Effector CD8-positive, alpha-beta T cell (primary cell): ENCODE measurements at places on chromosomes 7 and 10.

- DNase-seq: no peak
These were observed 814 bp downstream of the MEST start for GRCh38 chr7:130492523-130493274.

- DNase-seq: no peak
These were observed 226.8 kb downstream of the SKIDA1 start for GRCh38 chr10:21298701-21299100.

DNA sequence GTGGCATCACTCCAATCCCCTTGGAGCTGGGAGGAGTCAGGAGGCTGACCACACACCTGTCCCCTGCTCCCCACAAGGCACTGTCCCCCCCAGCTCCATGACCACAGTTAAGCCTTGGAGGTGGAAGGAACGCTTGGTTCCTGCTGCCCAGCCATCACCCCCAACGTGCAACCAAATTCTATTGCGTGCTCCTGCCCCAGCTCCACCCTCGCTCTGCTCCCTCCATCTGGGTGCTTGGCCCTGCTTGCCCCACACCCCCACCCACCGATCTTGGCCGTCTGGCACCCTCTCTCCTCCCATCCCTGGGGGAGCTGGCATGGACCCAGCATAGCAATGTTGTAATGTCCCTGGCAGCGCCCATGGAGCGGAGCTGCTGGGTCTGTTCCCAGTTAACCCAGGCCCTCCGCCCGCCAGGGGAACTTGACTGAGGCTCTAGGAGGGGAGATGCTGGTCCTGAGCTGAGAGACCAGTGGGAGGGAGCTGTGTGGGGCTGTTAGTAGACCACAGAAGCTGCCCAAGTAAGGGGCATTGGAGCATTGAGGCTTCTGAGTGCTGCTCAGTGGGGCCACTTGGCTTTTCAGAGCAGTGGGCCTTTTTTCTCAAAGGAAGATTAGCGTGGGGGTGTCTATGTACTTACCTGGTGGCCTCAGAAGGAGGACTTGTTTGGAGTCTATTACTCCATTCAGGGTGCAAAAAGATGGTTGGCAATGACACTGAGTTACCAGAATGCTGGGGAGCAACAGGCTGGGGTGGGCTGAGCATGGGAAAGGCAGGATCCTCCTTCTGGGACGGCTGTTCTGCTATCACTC lies 1.1 kb downstream of the EPHB6 start:
- no peak for DNase-seq

- DNase-seq: no peak
These were observed 145.1 kb downstream of the PLXNA4 start for GRCh38 chr7:132430861-132431822.

GRCh38 chr7:46695051-46695708 lies 774.1 kb upstream of the IGFBP3 start:
- DNase-seq: no peak

- no peak for DNase-seq
These were observed 105.0 kb upstream of the PPP2R2D start for GRCh38 chr10:131795761-131796160.

DNA sequence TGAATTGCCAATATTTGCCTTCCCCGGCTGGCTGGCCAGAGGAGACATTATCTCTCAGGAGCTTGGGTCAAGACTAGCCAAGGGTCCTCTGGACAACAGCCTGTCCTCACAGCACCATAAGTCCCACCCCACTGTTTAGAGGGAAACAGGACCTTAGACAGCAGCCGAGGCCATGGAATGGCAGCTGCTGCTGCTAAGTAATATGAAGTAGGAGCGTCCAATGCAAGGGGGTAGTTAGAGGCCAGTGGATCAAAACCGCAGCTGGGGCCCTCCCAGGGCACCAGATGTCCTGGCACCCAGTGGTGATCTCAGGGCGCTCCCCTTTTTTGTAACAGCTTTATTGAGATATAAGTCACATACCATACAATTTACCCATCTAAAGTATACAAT lies 12.9 kb upstream of the KCP start:
- no peak for DNase-seq

GRCh38 chr10:79266543-79267312 lies 80.5 kb upstream of the PPIF start:
- DNase-seq: no peak

GRCh38 chr10:43691485-43691884 lies 42.8 kb upstream of the ZNF32 start:
- DNase-seq: no peak

- DNase-seq: no peak
These were observed 44.4 kb downstream of the MRPS24 start for GRCh38 chr7:43824963-43825362.

DNA sequence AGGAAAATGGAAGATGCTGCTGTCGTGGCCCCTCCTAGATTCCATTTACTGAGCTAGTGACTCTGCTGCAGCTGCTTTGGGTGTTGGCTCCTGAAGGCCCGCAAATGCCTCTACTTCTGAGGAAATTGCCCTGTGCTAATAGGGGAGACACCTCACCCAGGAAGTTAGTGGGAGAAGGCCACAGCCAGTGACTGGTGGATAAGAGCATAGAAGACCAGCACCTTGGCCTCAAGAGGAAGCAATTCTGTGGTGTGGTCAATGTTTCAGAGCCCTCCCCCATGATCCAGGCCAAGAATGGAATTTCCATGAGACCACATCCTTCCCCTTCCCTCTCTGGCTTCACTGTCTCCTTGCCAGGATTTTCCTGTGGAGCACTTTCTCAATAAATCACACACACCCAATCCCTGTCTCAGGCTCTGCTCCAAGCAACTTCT lies 25.0 kb upstream of the FZD1 start:
- no peak for DNase-seq

- peak; percentile 87 for DNase-seq
These were observed 10.1 kb upstream of the C10orf95 start for GRCh38 chr10:102461187-102462054.

DNA sequence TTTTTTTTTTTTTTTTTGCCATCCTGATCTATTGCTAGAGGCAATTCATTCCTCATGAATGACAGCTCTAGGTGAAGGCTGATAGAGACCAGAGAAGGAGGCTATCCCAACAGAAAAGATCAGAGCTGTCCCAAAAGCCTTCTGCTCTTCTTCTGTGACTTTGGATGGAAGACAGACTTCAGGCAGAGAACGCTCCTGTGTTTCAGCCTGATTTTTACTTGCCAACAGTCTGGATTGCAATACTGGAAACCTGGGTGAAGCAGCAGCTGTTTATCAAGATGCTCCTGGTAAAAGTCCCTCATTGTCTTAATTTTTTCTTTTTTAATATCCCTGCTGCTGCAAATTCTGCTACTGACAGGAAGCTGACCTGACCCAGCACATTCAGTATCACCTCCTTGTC lies 219.5 kb downstream of the CCDC3 start:
- no peak for DNase-seq

- DNase-seq: no peak
These were observed 69.0 kb downstream of the ADD3 start for GRCh38 chr10:110076559-110077318.

- DNase-seq: no peak
These were observed 22.7 kb downstream of the EBF3 start for GRCh38 chr10:129941199-129942018.

DNA sequence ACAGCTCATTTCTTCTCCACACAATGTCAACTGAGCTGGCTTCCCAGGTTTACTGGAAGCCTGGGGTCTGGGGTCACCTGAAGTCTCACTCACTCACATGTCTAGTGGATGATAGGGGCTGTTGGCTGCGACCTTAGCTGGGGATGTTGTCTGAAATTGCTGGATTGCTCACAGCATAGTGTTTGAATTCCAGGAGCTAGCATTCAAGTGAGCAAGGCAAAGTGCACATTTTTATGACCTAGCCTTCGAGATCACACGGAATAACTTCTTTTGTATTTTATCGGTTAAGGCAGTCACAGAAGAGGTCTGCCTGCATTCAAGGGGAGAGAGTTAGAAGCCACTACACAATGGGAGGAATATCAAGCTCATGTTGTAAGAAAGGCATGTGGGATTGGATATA lies 3.6 kb downstream of the TEX47 start:
- no peak for DNase-seq

GRCh38 chr7:139783647-139784385 lies 6.0 kb upstream of the HIPK2 start:
- DNase-seq: no peak

GRCh38 chr10:126906704-126907422 lies 1.6 kb downstream of the DOCK1 start:
- no peak for DNase-seq

- DNase-seq: no peak
These were observed 114.8 kb upstream of the TCF7L2 start for GRCh38 chr10:112835217-112835715.

DNA sequence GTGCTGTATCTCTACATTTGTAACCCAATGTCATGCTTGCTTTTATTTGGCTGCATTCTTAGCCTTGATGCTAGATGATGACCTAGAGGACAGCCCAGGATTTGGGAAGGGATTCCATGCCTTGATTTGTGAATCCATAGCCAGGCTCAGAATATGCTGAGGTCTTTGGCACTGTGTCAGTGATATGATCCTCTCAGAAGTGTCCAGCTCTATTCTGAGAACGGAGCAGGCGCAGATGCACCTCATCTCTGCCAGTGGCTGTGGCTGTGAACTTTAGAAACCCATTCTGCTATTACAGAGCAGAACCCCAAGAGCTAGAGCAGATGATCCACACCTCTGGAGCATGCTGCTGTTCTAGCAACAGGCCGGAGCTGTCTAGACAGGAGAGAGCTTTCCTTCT lies 212.8 kb downstream of the TRIL start:
- no peak for DNase-seq

DNA sequence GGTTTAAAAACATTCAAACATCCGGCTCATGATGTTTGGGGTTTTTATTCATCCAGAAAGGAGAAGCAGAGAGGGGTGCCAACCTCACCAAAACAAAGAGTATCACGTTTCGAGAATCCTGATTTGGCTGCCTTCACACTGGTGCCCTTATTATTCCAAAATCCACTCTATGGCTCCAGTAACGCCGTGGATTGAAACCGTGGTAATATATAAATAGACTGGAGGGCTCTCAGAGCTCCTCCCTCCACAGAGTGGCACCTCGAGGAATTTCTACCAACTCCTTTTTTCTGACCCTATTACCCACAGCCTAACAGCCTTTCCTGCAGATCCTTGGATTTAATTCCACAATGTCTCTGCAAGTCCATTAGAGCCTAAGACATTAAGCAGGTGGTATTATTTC lies 353.6 kb downstream of the CRPPA start:
- DNase-seq: no peak

- DNase-seq: no peak
These were observed 25.7 kb downstream of the MACROH2A2 start for GRCh38 chr10:70078329-70078728.

DNA sequence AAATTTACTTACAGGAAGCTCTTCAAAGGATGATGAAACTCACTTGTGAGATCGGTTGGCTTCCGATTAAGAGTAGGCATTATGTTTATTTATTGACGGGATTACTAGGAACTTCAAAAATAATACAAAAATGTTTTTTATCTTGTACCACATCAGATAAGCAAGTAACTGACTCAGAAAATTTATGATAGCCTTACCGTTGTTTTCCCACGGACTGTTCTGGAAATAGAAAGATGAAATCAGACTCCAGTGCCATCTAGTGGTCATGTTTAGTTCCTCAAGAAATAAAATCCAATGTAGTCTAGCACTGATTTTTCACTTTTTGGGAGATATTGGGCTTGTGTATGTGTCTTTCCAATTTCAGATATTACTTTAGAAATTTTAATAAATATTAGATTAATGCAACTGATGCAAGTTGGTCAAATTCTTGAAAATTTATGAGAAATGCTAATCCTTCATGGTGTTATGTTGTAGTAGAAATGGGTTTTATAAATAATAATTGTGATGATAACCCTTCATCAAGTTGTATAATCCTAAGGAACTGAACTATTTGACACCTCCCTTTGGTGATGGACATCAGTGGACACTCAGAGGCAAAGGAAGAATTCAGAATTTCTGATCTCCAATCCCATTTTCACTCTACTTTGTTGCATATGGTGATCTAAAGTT lies 168.8 kb downstream of the TMEM26 start:
- no peak for DNase-seq

GRCh38 chr7:30915751-30916150 lies 4.1 kb downstream of the AQP1 start:
- no peak for DNase-seq

DNA sequence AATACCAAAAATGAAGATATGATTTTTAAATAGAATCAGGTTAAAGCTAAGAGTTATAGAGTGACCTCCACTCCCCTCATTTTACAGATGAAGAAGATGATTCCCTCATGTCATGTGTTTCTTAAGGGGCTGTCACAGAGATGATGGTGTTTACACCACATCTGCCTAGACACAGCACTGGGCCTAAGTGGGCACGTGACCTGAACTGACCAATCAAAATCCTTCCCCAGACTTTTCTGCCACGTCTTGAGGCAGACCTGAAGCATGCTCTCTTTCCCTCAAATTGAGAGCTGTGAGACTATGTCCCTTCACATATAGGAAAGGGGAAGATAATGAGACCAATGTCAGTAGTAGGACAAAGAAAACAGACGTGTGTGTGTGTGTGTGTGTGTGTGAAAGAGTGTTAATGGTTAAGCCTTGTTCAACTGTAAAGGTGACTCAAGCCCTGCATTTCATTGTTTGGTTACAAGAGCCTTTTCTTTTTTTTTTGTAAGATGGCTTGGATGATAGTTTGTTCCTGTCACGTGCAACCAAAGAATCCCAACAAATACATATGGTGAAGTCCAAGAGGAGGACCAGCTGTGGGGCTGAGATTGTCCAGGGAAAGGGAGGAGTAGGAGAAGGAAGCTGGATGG lies 172.8 kb upstream of the AOAH start:
- DNase-seq: no peak

- no peak for DNase-seq
These were observed 50.9 kb downstream of the INPP5A start for GRCh38 chr10:132588301-132589013.

DNA sequence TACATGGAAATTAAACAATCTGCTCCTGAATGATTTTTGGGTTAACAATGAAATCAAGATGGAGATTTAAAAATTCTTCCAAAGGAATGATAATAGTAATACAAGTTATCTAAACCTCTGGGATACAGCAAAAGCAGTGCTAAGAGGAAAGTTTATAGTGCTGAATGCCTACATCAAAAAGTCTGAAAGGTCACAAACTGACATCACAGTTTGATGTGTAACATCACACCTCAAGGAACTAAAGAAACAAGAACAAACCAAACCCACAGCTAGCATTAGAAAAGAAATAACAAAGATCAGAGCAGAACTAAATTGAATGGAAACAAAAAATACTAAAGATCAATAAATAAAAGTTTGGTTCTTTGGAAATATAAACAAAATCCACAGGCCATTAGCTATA lies 17.4 kb downstream of the ZFAND4 start:
- DNase-seq: no peak

- DNase-seq: no peak
These were observed 180.5 kb downstream of the TAX1BP1 start for GRCh38 chr7:27920281-27920946.

- no peak for DNase-seq
These were observed 86.5 kb upstream of the GRB10 start for GRCh38 chr7:50869108-50869725.
